ENCODE measurements at places on chromosomes 3 and 15.

DNA sequence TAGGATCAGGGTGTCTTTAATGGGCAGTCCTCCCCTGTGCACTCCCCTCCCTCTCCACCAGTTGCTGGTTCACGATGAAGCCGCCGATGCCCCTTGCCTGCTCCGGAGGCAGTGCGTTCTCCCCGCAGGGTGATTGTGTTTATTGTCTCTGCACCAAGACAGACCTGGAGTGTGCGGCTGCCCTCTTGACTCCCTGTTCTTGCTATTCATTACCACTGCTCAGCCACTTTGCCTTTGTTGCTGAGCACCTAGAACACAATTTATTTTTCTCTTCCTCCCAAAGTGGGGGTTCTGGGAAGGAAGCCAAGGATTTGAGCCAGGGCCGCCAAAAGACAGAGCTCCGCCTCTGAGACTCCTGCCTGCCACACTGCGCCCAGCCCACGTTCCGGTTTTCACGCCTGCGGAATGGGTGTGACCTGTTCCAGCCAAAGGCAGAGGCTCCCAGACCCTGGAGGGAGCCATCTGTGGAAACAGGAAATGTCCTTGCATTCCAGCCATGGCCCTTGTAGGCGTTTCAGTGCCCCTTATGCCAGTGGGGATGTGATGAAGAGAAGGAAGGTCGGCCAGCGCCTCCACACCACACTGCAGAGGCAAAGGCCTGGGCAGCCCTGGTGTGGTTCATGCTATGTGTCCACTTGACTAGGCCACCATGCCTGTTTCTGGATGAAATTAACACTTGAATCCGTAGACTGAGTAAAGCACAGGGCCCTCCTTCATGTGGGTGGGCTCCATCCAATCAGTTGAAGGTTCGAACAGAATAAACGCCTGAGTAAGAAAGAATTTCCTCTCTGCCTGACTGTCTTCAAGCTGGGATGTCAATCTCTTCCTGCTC, 85.8 kb downstream of the HMG20A start:
- peak; percentile 92 for DNase-seq

- DNase-seq, result no peak
Observed at GRCh38 chr3:29488922-29489321, 208.1 kb downstream of the RBMS3 start.

GRCh38 chr15:85639752-85640381, 154.9 kb downstream of the KLHL25 start:
- DNase-seq, result peak; percentile 79

- DNase-seq, result no peak
Observed at GRCh38 chr3:124582621-124583395, 147.4 kb upstream of the UMPS start.

Data from RPMI7951 (cell line).